Right ventricle myocardium superior (tissue), 1 donor: ENCODE measurements at places on chromosomes 1 and 21. TPM values are rescaled to one million over a fixed set of nuclear protein-coding genes. Genes with fewer than 3 reads are reported as not detected.
A peak's percentile ranks its signal among the peaks of the same experiment; 100 is the strongest.

CYP4A22 gene
- total RNA-seq, result 0.16 TPM

DNA sequence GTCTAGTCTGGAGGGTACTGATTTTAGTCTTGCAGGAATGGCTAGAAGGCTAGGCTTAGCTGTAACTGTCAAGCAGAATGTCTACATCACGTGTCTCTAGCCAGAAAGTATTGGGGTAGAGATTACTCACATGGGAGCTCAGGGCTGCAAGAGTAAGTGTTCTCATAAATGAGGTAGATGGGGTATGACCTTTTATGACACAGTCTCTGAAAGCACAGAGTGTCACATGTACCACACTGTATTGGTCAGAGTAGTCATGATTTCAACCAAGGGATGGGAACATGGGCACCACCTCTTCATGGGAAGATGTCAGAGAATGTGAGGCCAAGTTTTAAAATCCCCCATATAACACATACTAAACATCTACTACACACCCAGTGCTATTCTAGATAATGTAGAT lies 2.9 kb downstream of the FYB2 start:
- no peak for DNase-seq

DNA sequence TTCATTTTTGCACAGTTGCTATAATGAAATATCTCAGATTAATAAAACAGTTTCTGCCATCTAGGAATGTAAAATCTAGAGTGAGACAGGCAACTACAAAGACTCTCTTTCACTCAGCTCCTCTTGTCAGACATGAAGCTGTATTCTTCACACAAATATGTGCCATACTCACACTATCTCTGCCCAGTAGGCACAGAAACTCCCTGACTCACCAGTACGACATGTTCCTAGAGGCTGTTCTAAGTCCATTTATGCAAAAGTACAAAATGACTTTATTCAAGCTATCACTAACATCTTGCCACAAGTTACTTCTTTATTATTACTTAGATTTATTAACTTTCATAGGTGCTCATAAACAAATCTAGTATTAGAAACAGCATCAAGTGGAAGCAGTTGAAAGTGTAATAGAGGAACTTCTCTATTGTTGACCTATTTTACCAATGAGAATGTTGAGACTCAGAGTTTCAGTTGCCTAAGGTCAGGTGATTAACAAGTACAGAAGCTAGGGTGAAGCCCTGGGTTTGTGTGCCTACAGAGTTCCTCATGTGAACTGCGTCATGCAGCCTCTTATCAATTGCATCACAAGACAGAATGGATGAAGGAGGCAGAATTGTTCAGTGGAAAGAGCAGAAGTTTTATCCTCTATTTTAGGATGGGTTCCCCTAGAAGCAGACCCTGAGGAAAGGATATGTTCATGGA lies 98.9 kb downstream of the RGS2 start:
- no peak for DNase-seq

HSD3B2 gene
- not detected for total RNA-seq

GRCh38 chr1:57424231-57425027 lies 569 bp upstream of the DAB1 start:
- DNase-seq, result peak; percentile 48

- DNase-seq, result no peak
Measured at GRCh38 chr1:157028674-157029073, 16.9 kb downstream of the ARHGEF11 start.
